Kidney epithelial cell (primary cell): ENCODE measurements at places on chromosomes 1 and 21. TPM values are rescaled to one million over a fixed set of nuclear protein-coding genes. Genes with fewer than 3 reads are reported as not detected.

The DHCR24 gene
- 128 and 140 TPM in 2 replicates for total RNA-seq

The RGS18 gene
- 0.14 TPM in 1 of 2 replicates, not detected in the other for total RNA-seq

The OLFM3 gene
- 0.13 TPM in 1 of 2 replicates, not detected in the other for total RNA-seq

The FMO3 gene
- total RNA-seq = not detected in 2 replicates

The C1orf141 gene
- total RNA-seq = not detected in 2 replicates

The CCDC185 gene
- not detected in 2 replicates for total RNA-seq

The ACTA1 gene
- 1.0 and 2.1 TPM in 2 replicates for total RNA-seq

The SLC16A4 gene
- 15.4 and 25.4 TPM in 2 replicates for total RNA-seq

The OR10Z1 gene
- total RNA-seq = not detected in 2 replicates

The ZFP69 gene
- total RNA-seq = 4.1 and 4.3 TPM in 2 replicates

The PLA2G2D gene
- total RNA-seq = not detected in 2 replicates

The KRTAP21-2 gene
- not detected in 2 replicates for total RNA-seq

The COL8A2 gene
- total RNA-seq = 1.2 TPM in 2 replicates

The OVAAL gene
- total RNA-seq = not detected in 2 replicates

The LORICRIN gene
- not detected in 2 replicates for total RNA-seq

The LHX4 gene
- under 0.01 TPM in 1 of 2 replicates, not detected in the other for total RNA-seq
